ENCODE measurements at places on chromosomes 3 and 15.

- no peak for DNase-seq
Measured at GRCh38 chr15:79930516-79930915, 33.7 kb upstream of the MTHFS start.

- no peak for DNase-seq
Measured at GRCh38 chr15:99732751-99733267, 428 bp downstream of the LYSMD4 start.

- DNase-seq: no peak
Measured at GRCh38 chr15:100060276-100060926, 281.4 kb downstream of the ADAMTS17 start.

DNA sequence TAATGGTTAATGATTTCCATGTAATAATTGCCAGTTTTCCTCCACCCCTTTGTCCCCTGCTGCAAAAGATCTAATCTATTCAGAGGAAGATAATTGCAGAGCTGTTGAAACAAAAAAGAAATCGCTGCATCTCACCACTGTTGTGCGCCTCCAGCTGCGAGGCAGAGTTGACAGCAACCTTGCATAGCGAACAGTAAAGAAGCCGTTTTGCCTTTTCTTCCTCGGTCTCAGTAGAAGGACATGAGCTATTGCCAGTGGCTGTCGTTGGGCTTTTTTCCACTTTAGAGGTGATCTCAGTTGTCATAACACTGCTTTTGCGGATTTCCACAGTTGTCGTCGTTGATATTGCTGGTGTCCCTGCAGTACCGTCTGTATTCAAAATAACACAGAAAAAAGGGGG, 314.2 kb downstream of the ZNF385D start:
- DNase-seq: no peak

DNA sequence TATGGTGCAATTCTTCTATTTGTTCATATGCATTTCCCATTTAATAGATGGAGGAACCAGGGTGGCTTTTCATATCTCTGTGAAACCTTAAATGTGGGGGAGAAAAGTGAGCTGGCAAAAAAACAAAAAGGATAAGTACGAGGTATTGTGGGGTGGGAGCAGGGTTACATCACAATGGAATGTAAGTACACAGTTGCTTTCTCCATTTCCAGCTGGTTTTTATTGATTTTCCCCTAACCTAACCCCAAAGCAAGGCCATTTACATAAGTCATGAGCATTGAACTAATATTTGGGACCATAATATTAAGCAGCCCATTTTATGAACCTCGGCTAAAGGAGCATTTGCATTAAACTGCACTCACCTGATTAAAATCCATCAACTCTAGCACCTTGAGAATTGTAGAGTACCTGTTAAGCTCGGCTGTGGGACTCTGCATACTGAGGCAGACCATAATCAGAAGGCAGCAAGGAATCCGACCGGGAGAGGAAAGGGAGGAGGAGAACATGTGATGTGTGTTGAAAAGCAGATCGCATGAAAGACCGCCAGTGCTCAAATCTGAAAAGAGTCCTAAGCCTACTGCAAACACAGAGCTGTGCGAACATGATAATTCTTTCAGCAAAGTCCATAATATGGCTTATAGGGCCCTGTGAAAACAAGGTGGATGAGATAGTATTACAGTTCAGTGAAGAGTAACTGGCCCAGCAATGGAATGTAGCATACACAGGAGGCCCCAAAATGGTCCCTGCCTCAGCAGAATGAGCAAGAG, 513.4 kb downstream of the FHIT start:
- no peak for DNase-seq

DNA sequence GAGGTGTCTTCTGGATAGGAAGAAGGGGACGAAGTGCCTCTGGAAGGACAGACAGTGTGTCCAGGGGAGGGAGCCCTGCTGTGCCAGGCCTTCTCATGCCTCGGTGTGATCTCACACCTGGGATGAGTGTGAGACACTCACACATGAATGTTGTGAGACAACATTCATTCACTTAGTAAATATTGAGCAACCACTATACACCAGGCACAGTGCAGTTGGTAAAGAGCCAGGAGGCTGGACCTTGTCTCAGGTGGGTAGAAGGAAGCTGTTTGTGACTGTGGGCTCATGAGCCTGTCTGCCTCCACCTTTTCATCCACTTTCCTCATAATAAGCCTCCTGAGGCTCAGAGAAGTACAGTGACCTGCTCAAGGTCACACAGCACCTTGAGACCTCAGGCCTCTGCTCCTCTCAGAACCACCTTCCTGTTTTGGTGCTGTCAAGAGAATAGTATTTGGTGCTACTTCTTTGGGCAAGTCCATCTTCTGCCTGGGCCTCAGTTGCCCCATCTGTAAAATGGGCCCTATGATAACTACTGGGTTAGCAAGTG, 20.9 kb downstream of the SLC6A6 start:
- DNase-seq: no peak

GRCh38 chr15:74829486-74829885, 3.1 kb downstream of the CPLX3 start:
- no peak for DNase-seq

- DNase-seq: no peak
Measured at GRCh38 chr3:83096-83495, 113.5 kb upstream of the CHL1 start.

GRCh38 chr15:63042877-63043334, 359 bp downstream of the TPM1 start:
- no peak for DNase-seq

GRCh38 chr15:85154061-85154460, 172.4 kb downstream of the PDE8A start:
- DNase-seq: no peak

- no peak for DNase-seq
Measured at GRCh38 chr3:50340147-50340447, 539 bp downstream of the RASSF1 start.

DNA sequence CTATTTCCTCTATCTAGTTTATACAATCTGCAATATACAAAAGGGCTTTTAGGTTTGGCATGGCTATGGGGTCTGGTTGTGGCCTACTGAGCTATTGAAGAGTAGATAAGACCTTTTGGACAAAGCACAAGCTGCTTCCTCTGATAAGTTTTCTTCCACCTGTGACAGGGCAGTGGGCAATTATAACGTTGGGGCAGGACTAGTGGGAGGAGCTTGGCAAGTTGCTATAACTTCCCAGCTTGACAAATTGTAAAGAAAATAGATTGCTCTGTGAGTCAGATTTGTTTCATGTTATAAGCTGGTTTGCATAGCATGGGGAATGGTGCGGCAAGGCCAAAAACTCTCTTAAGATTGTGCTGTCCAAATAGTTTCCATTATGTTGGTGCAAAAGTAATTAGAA, 64.9 kb downstream of the SLC7A14 start:
- DNase-seq: no peak

DNA sequence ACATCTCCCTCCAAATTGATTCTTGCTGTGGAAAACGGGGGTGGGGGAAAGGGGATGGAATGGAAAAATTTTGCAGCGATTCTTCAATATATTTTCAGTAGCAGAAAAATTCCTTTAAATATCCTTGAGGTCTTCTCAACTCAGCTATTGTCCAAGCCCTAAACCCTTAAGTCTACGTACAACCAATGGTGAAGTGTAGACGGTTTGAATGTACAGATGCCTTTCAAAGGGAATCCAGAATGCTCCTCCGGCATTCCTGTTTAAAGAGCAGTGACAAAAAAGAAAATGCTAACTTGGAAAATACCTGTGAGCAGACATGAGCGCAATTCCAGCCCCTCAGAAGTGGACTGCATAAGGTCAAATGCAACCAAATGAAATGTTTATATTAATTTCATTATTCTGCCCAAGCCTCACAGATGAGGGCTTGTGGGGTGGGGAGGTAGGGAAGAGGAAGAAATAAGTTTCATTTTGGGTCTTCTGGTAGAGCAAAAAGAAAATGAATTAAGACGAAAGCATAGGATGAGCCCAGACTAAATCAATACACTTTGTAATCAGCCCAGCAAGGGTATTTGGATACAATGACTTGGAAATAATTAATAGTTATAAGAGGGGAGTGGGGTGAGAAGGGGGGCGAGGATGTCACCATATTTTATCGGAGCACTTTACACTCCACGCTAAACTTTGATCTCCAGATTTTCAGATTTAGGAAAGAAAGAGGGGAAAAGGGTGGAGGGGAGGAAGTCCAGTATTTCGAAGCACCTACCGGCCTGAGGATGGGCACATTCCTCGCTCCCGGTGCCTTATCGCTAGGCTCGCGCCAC, 2.7 kb downstream of the FOXP1 start:
- DNase-seq: no peak

DNA sequence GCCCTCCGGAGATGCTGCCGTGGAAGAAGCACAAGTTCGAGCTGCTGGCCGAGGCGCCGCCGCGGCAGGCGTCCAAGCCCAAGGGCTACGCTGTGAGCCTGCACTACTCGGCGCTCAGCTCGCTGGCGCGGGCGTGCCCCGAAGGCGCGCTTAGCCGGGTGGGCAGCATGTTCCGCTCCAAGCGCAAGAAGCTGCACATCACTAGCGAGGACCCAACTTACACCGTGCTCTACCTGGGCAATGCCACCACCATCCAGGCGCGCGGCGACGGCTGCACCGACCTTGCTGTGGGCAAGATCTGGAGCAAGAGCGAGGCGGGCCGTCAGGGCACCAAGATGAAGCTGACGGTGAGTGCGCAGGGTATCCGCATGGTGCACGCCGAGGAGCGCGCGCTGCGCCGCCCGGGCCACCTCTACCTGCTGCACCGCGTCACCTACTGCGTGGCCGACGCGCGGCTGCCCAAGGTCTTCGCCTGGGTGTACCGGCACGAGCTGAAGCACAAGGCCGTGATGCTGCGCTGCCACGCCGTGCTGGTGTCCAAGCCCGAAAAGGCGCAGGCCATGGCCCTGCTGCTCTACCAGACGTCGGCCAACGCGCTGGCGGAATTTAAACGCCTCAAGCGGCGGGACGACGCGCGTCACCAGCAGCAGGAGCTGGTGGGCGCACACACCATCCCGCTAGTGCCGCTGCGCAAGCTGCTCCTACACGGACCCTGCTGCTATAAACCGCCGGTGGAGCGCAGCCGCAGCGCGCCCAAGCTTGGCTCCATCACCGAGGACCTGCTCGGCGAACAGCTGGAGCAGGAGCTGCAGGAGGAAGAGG, 1.3 kb downstream of the FAM43A start:
- DNase-seq: no peak

DNA sequence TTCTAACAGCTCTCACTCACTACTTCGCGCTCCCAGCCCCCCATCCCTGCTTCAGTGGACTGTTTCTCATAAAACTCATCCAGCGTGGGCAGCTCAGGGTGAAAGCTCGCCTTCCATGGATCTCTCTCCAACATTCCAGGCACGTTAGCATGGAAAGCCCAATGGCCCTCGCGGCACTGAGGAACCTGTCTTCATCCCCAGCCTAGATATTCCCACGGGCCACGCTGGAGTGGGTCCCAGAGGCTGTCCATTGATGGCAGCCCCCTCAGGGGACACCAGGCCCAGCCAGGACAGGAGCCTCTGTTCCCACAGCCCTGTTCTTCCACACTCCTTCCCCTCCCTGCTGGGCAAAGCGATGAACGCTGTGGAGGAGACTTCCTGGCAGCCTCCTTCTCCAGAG, 121.1 kb downstream of the SEC22A start:
- DNase-seq: no peak

DNA sequence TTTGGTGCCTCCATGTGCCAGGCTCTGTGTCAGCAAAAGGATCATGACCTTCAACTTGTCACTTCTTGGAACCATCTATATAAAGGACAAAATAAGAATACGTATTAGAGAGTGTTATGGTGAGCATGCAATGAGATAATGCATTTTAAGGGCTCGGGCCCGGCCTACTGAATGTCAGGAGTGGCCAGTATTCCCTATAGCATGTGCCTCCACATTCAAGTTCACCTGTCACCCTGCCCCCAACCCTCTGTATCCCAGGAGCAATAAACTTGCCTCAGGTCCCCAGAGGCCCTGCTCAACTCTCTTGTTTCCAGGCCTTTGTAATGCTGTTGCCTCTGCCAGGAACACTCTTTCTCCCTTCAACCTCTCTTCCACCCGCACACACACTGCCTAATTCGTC, 90.2 kb upstream of the SLC6A11 start:
- DNase-seq: no peak

- no peak for DNase-seq
Measured at GRCh38 chr15:41506796-41507341, 6.8 kb downstream of the LTK start.

DNA sequence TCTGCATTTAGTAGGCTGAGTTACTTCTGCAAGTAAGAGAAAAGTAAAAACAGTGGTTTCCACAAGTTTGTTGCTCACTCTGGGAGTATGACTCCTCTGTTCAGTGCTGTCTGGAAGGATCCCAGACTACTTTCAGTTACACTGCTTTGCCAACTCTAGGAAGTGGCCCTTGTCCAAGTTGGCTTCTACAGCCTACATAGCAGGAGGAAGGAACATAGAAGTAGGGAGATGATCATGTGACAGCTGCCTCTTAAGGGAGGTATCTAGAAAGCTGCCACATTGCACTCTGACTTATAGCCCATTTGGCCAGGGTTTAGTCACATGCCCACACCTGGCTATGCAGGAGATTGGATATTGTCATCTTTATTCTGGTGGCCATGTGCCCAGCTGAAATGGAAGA, 298.1 kb downstream of the NSUN3 start:
- DNase-seq: no peak

GRCh38 chr3:102069211-102069662, 219.9 kb downstream of the NFKBIZ start:
- no peak for DNase-seq

DNA sequence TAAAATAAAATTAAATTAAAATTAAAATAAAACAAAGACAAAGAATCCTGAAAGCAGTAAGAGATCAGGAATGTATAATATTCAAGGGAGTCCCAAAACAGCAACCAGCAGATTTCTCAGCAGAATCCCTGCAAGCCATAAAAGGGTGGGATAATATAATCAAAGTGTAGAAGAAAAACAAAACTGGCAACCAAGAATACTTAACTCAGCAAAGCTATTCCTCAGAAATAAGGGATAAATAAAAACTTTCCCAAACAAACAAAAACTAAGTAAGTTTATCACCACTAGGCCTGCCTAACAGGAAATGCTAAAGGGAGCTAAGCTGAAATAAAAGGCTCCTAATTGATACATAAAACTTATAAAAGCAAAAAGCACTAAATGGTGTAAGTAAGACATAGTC, 29.8 kb downstream of the THBS1 start:
- DNase-seq: no peak

DNA sequence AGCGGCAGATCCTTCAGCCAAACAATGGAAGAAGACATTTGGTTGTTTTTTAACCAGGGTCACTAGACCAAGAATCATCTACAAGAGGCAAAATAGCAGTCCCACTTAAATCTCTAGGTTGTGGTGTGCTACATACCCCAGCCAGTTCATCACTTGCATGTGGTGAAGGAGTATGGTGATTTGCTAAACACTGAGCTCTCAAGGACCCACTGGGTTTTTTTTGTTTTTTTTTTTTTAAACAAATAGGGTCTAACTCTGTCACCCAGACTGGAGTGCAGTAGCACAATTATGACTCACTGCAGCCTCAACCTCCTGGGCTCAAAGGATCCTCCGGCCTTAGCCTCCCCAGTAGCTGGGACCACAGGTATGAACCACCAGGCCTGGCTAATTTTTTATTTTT, 508.0 kb downstream of the FOXP1 start:
- DNase-seq: no peak

DNA sequence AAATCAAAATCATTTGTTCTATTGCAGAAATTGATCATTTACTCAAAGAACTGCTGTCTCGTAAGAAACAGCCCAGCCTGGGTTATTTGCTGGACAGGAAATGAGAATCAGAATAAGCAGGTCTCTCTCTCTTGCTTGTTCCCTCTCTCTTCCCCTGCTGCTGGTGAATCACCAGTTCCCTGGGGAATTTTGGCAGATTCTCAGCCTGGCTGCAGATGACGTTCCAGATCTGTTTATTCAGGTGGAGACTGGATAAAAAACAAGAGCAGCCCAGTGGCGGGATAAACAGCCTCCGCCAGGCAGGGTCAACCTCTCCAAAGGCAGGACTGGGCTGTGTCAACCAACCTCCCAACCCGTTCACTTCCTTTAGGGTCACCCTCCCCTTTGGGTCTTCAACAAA, 72.1 kb downstream of the LRIG1 start:
- no peak for DNase-seq

Data from stimulated activated CD8-positive, alpha-beta memory T cell treated with anti-CD3 and anti-CD28 coated beads, Interleukin-4, amount 100 ng/mL, for 4 hours (primary cell).